Endothelial cell (in vitro differentiated cells): ENCODE measurements at places on chromosomes 4 and X.

DNA sequence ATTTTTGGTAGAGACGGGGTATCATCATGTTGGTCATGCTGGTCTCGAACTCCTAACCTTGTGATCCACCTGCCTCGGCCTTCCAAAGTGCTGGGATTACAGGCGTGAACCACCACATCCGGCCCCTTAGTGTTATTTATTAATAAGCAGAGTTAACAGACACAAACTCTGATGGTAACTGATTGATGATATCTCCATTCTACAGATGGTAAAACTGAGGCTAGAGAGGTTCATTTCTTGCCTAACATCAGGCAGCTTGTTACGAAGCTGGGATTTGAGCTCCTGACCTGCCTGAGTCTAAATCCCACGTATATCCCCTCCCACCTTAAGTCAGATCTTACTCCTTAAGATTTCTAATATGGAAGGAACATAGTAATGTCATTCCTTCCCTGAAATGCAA, 36.9 kb downstream of the TBC1D14 start:
- DNase-seq: no peak

DNA sequence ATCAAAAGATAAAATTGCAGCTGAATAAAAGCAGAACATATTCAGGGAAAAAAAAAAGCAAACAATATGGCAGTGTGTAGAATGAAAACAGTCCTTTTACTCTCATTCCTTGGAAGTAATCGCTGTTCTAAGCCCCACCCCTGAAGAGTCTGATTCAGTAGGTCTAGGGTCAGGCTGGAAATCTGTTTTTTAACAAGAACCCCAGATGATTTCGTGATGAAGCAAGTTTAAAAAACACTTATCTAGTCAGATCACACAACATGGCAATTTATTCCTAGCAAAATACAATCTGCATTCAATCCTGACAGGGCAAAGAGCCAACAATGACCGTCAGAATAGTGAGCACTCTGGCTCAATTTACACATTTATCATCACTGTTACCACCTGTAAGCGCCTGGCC, 16.1 kb downstream of the FAM120C start:
- DNase-seq: no peak

DNA sequence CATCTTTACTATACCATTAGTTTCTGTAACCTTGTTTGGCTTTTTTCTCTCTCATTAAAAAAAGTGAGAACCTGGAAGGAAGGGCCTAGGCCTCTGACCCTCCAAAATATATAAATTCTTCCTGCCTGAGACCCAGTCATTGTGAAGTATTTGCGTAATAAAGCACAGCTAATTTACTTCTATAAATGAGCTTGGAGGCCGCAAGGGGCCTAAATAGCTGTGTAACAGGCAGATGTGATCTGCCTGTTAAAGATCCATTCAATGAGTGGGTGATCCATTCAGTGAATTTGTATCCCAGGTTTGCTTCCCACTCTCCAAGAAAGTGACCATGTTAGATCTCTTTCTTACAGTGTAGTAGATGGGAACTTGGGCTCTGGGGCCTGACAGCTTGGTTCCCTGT, 595 bp upstream of the PYURF start:
- no peak for DNase-seq

- DNase-seq: no peak
Measured at GRCh38 chrX:134469486-134469885, 9.5 kb downstream of the HPRT1 start.

DNA sequence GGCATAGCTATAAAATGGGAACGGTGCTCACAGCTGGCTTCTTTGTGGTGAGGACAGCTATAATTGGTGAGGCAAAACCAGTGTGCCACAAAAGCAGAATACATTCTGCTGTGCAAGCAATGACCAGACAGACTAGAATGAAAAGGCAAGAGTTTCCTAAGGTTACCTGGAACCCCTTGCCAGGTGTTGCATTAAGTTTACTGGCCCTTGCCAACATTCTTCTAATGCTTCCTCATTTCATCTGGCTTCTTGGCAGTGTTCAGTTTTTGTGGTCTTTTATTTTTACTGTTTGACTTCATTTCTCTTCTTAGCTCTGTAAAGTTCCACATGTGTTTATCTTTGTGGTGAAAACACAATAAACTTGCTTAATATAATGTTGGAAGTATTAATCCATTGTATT, 131.4 kb downstream of the PTTG2 start:
- DNase-seq: no peak

DNA sequence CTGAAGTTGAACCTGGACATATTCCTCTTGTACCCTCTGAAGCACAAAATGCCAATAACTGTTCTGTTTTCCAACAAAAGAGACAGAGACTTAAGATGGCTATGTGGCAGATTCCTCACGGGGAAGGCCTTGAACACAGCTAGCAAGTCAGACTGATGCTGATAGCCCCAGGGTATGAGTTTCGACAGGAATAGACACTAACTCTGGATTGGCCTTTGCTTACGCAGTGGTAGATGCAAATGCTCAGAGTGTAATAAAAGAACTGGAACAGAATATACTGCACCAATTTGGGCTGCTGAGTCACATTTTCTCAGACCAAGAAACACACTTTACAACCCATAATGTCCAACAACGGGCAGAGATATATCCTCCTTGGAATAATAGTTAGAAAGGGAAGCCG, 173.8 kb downstream of the DLG3 start:
- DNase-seq: no peak
